CD8-positive, alpha-beta memory T cell (primary cell): ENCODE measurements at places on chromosomes 6 and 20.

DNA sequence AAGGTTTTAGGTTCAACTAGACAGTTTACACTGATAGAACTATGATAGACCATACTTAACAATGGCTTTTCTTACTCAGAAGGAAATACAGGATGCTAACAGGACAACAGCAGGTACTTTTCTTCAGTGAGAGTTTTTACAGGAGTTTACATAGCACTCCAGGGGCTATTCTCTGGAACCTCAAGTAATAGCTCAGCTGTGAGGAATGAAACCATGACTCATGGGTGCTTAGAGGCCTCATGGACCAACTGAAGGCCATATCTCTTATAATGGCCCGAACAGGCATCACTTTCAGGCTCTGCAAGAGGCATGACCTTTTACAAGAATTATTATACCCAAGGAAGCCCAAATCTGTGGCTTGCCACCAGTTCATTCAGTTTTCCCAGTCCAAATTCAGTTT, 31.8 kb downstream of the TREML1 start:
- DNase-seq = no peak

DNA sequence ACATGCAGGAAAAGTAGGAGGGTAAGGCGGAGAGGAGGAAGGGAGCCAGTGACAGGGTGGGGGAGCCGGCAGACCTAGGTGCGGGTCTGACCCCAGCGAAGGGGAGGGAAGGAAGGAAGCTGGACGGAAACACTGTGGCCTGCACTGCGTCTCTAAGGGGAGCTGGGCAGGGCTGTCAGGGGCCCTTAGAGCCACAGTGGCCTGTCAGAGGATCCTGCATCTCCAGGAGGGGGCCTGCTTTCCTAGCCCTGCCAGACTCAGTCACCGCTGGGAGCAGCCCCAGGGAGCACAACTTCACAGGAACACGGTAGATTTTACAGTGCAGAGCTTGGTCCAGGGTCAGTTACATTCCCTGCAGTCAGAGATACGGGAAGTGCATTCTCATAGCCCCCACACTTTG, 118.2 kb downstream of the PACRG start:
- DNase-seq = no peak

DNA sequence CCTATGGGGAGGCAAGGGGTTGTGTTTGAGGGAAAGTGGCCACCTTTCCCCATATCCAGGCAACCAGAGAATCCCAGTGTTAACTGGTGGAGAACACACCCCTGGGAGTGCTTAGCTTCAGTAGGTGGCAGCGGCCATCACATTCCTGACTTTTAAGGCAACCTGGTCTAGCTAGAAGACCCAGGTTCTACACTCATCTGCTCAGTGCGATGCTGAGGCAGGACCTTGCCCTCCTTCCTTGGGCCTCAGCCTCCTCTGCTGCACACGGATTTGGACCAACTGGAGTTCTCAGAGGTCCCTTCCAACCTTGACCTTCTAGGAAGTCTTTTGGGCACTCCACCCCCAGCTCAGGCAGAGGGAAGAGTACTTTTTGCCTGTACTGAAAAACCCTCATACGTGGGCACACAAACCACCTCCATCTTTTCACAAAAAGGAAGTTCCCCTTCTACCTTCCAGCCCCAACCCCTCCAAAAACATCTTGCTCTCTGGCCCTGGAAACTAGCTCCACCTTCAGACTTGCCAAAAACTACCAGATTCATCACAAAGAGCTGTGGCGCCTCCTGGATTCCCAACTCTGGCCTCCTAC, 2.9 kb downstream of the CCND3 start:
- DNase-seq = no peak

DNA sequence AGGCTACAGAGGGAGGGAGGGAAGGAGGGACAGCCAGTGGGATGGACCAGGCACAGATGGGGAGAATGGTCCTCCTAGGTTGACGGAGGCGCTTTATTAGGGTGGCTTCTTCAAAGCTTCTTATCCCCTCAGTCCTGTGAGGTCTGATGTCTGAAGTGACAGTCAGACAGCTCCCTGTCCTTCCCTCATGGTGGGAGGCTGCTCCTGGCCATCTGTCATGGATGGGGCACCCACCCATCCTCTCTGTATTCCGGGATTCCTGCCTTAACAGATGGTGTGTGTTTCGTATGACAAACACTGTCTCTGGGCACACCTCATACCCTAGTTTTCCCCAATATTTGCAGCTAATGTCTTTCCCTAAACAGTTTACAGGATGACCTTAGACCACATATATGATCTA, 7.9 kb downstream of the RIN2 start:
- no peak for DNase-seq

- DNase-seq = no peak
Measured at GRCh38 chr6:156167625-156168071, 609.5 kb upstream of the ARID1B start.

- no peak for DNase-seq
Measured at GRCh38 chr20:52150440-52151258, 40.9 kb downstream of the ZFP64 start.

- DNase-seq = no peak
Measured at GRCh38 chr20:32234135-32234808, 26.6 kb downstream of the POFUT1 start.

GRCh38 chr6:14444295-14444972, 326.9 kb downstream of the CD83 start:
- no peak for DNase-seq

GRCh38 chr20:64138276-64138815, 25.9 kb upstream of the MYT1 start:
- no peak for DNase-seq

DNA sequence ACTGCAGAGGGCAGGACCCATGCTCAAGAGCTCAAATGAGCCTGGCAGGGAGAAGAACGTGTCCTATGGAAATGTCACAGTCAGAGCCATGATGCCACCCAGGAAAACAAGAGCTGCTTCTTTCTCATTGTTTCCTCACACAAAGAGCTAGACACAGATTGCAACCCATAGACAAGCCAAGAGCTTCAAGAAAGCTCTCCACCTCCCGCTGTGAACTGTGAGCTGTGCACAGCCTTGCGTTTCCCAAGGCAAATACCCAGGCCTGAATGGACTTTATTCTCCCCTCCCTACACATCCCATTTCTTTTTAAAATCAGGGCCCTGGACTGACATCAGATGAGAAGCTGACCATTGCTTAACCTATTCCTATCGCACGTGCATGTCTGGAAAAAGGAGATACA, 388.8 kb downstream of the RNGTT start:
- DNase-seq = no peak

- DNase-seq = no peak
Measured at GRCh38 chr20:3890398-3890751, 1.2 kb downstream of the PANK2 start.

GRCh38 chr6:41489120-41489851, 56.9 kb upstream of the FOXP4 start:
- no peak for DNase-seq

DNA sequence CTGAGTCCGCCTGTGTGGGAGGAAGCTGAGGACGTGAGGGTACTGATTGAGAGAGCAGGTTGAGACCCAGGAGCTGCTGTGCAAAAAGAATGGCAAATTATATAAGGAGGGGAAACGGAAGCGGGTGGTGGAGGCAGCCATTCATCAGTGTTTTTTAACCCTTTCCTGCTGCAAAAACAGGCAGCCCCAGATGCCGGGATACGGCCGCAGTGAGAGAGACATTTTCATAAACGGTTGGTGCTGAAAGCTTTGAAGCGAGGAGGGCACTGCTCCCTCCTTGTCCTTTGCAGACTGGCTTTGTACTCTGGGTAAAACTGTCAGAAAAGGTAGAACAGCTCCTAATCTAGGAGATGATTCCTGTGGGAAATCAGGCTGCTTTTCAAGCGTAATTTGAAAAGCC, 56.4 kb downstream of the TTI1 start:
- DNase-seq = no peak
